ENCODE measurements at places on chromosomes 13 and 19.
A peak's percentile ranks its signal among the peaks of the same experiment; 100 is the strongest.

- no peak for DNase-seq
Observed at GRCh38 chr13:111080642-111081041, 34.5 kb upstream of the ARHGEF7 start.

- DNase-seq: no peak
Observed at GRCh38 chr13:51269039-51269438, 46.8 kb downstream of the FAM124A start.

GRCh38 chr19:3707868-3708206 is 347 bp upstream of the TJP3 start:
- DNase-seq: no peak

DNA sequence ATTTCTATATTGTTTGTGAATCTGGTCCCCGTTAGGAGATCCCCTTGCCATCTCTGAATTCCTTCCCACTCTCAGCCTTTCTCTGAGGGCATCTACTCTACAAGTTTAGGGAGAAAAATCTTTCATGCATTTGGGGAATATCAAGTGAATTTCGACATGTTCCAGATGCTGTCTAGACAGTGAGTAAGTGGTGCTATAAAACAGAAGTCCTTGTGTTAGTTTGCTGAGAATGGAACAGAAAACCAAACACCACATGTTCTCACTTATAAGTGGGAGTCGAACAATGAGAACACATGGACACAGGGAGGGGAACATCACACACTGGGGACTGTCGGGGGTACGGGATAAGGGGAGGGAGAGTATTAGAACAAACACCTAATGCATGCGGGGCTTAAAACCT is 5.1 kb downstream of the OR7A10 start:
- no peak for DNase-seq

GRCh38 chr13:21328836-21329477 is 130.1 kb downstream of the ZDHHC20 start:
- DNase-seq: no peak

GRCh38 chr19:43362179-43362578 is 8.7 kb downstream of the CD177 start:
- DNase-seq: peak; percentile 63

DNA sequence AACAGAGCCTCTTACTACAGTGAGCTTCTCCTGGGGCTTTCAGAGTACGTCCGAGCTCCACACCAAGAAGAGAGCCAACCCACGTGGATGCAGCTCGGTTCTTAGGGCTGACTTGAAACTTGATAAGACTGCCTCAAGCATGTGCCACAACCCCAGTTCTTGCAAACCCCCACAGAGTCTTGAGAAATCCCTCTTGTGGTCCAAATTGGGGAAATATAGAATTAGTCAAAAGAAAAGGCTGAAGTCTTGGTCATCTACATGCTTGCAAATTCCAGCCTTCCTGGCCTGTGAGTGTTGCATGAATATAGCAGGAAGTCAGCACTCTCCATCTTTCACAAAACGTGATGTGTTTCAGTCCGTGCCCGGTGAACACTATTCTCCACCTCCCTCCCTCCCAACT is 95.2 kb downstream of the GGACT start:
- DNase-seq: no peak

- DNase-seq: no peak
Observed at GRCh38 chr13:87042946-87043345, 628.2 kb upstream of the SLITRK5 start.

Data from HTR-8/SVneo (cell line).